ENCODE measurements at places on chromosomes 2 and 18.

- no peak for DNase-seq
Observed at GRCh38 chr2:44570271-44570670, 208.5 kb downstream of the CAMKMT start.

- DNase-seq, result no peak
Observed at GRCh38 chr2:42345986-42346385, 15.0 kb downstream of the COX7A2L start.

DNA sequence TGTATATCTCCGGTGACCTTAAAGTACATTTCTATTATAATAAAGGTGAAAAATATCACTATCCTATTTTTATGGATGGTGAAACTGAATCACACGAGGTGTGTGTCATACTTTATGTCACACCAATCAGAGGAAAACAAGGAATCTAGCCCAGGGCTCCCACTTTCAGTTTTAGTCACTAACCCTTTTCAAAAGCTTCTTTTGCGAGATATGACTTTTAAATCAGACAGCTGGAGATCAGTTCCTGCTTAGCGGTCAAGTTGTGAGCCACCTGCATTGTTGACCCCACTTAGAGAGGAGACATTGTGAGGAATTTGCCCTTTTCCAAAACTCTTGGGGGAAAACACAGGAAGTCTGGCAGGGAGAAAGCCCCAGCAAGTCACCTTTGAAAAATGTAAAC, 70.5 kb downstream of the CPS1 start:
- DNase-seq, result no peak

DNA sequence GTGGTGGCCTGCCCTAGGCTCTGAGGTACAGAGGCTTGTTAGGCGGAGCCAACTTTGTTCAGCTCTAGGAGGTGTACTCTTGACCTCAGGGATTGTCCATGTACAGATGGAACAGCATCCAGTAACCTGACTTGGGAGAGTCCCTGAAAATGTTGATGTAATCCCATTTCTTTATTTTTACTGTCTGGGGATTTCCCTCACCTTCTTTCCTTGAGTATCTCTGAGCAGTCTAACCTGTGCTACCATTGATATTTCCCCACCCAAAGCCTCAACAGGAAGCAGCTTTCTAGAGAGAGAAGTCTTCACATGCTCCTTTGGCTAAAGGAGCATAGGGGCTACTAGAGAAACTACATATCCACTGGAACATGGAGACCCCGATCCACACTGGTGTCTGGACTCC, 10.4 kb downstream of the IL36A start:
- DNase-seq, result no peak

DNA sequence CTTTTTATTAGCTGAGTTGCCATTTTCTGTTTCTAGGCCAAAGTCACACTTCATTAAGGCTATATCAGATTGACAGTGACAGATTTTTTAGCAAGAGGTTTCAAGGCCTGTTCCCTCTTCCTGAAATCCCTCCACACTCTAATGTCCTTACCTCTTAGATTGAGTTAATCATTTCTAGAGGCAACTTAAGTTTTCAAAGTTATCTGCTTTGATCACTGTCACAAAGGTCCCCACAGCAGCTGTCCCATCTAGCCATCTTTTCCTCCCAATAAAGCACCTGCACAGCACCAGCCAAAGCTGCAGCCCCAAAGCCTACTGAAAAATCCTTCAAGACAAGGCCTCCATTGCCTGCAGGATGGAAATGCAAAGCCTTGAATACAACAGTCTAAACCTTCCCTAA, 13.4 kb downstream of the AMMECR1L start:
- DNase-seq, result no peak

DNA sequence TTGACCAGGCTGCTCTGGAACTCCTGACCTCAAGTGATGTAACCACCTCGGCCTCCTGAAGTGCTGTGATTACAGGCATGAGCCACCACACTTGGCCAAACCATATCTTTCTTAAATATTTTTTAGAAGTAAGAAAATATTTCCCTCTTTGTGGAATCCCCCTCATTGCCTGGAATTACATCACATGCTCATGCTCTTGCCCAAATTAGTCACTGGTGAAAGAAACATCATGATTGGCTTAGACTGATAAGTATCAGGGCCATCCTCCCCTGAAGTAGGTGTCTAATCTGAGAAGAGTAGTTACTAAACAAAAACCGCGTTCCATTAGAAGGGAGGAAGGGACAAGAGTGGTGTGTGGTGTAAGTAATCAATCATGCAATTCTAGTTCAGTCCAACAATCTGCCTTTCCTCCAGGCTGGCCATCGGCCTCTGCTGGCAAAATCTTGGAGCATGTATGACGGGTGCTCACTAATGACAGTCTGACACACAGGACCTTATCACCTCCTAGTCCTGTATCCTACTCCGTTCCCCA, 52.3 kb upstream of the SCG2 start:
- no peak for DNase-seq

DNA sequence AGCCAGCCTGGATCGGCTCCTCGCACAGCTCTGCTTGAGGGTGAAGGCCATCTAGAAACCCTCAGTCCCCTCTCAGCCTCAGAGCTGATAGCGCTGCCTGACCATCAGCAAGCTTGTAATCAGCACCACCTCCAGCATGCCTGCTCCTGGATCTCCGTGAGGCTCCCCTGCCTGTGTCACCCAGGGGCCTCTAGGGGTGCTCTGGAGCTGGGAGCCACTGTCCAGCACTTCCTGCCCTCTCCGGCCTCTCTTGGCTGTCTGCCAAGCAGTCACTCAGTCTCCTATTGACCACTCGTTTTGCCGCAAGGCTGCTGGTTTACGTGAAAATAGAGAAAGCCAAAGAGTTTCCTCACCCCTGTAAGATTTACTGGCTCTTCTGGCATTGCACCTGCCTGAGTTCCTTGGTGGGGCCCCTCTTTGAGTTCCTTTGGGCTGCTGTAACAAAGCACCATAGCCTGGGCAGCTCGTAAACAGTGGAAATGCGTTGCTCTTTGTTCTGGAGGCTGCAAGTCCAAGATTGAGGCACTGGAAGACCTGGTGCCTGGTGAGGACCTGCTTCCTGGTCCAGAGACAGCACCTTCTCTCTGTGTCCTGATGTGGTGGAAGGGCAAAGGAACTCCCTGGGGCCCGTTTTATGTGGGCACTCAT, 17.9 kb downstream of the CAPN10 start:
- DNase-seq, result no peak

- no peak for DNase-seq
Observed at GRCh38 chr2:208086029-208086428, 38.3 kb downstream of the CRYGD start.

GRCh38 chr2:223052548-223053483, 826 bp downstream of the KCNE4 start:
- no peak for DNase-seq

DNA sequence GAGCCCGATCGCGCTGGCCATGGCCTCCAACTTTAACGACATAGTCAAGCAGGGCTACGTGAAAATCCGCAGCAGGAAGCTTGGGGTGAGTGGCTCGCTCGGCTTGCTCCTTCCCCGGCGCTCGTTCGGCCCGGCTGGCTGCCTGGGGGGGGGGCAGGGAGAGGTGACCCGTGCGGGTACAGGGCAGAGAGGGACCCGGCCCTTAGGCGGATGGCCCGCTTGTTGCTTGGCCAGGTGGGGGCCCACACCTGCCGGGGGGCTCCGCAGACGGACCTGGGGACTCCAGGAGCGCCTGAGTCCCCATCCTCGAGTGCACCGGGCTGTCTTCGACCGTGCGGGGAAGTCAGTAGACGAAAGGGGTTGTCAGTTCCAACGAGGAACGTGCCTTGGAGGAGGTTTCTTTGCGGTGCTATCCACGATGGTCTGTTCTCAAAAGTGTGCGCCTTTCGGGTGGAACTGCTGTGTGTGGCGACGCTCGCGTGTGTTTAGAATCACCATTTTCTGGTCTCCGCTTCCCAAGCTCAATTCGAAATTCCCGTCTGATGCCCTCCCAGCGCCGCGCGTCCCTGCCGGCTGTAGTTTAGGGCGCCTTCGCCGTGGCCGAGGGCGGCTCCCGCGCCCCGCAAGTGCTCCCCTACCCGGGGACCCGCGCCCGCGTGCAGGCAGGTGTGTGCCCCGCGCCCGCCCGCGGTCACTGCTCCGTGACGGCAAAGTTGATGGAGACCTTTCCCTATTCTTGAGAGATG, 711 bp downstream of the DOK6 start:
- DNase-seq, result no peak

GRCh38 chr2:38610851-38611801, 8.4 kb upstream of the HNRNPLL start:
- no peak for DNase-seq

DNA sequence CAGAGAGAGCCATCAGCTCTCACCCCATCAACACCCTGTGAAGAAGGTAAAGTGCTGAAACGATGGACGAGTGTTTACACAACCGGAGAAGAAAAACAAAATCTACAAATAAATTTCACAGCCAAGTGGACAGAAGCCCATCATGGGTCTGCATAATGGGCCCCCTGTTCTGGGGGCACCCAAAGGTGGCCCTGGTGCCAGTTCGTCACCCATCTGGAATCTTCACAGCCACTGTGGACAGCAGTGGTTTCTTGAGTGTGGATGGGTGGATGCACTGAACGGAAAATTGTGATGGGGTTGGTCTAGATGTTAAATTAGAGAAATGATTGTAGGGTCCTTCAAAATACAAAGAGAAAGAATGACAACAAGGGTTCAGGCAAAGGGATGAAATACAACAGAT, 38.8 kb downstream of the ANKMY1 start:
- no peak for DNase-seq

DNA sequence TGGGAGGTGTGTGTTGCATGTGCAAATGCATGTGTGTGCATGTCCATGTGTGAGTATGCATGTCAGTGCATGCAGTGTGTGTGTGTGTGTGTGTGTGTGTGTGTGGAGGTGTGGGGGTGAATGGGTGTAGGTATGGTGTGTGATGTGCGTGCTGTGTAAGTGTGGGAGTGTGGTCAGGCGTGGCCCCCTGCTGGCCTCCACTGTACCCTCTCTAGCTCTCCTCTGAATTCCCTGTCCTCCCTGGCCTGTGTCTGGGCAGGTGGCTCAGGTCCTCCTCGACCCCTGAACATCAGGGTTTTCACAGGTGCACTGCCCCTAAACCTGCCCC, 230.2 kb downstream of the CELF4 start:
- DNase-seq, result no peak

DNA sequence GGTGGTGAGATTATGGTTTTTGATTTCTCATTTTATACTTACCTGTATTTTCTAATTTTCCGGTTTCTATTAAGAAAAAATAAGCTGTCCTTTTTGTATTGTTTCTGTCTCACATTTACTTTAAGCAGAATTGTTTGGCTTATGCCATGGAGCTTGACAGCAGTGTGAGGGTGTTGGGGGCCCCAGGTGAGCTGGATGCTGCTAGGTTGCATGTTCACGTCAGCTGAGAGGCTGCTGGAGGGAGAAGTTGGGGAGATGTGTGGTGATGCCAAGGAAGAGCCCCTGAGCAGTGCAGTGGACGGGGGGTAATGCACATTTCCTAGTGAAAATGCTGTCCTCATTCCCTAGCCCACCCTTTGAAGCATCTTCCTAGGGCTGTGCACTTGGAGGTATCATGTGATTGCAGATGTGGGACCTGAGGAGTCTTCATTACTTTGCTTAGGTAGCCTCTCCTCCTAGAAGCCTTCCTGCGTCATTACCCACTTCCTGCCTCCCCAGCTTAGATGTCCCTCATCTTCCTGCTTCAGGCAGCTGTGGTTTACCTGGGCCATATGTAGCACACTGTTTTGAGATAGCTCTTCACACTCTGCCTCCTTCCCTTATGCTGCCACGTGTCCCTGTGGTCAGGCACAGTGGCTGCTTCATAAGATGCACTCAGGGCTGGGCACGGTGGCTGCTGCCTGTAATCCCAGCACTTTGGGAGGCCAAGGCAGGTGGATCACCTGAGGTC, 16.2 kb downstream of the ATG16L1 start:
- peak; percentile 77 for DNase-seq

DNA sequence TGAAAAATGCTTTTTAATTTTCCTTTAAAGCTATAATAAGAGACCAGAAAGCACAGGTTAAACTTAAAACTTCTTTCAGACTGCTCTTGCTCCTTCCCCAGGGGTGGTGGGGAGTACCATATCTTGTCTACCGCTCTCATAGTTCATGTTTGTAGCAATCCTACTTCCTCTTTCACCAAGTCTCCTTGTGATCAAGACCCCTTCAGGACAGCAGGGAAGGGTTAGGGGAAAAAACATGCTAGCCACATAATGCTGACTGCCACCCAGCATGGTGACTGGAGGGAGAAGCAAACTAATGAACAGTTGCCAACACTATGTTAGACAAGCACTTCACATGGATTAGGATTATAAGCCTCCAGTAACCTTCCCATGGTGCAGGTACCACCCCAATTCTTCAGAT, 8.6 kb downstream of the MYO5B start:
- DNase-seq, result no peak

DNA sequence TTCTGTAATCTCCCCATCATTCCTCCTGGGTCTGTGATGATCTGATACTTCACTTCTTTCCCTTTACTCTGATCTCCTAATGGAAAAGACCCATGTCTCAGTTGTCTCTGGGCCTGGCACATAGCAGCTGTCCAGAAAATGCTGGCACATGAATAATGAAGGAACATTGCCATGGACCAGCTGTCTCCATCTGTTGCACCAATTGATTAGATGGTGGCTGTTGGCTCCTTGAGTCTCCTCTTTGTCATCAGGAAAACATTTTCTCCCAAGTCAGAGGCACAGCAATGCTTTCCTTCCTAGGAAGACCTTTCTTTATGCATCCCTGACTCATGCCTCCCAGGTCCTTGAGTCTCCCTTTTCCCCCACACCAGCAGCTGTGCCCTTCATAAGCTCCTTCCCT, 286.2 kb upstream of the CXCR4 start:
- no peak for DNase-seq

- DNase-seq, result no peak
Observed at GRCh38 chr2:151823651-151824050, 4.6 kb downstream of the ARL5A start.

- DNase-seq, result no peak
Observed at GRCh38 chr18:58893388-58894099, 28.9 kb downstream of the ZNF532 start.

DNA sequence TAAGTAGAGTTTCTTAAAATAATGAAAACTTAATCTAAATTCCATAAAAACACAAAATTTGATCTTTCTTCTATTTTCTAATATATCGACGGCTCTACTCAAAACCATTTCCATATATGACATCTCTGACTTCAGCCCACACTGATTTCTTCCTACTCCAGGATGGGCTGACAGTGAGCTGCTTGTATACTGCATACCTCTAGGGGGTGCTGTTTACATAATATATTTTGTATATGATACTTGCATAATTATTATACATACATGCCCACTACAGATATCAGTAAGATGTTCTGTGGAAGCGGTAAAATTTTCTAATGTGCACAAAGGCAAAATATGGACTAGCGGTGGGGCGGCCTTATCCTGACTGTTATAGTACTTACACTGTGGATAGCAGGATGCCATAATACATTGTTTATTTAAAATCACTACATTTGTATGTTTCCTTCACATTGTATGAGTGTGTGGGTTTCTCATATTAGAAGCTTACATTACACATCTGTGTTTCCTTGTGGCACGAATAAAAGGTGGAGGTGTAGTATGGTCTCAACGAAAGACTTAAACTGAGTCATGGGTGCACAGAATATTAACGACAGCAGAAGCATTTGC, 66.1 kb upstream of the NXPH2 start:
- DNase-seq, result no peak
